ENCODE measurements at places on chromosomes 6 and 20.

DNA sequence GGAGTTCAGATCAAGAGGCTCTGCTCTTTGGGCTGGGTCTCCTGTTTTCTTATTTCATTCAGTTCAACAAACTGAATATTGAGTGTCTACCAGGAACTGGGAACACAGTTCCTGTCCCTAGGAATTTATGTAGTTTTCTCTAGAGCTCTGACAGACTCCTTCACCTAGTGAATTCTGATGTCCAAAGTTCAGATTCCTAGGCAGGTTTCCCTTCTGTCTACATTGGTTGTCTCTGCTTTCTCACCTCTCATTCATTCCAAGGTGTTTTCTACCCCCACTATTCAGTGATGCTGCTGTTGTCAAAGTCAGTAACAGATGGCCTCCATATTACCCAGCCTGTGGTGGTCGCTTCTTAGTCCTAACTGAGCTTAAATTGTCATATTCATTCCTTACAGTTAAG is 4.4 kb downstream of the SMIM13 start:
- DNase-seq: no peak

DNA sequence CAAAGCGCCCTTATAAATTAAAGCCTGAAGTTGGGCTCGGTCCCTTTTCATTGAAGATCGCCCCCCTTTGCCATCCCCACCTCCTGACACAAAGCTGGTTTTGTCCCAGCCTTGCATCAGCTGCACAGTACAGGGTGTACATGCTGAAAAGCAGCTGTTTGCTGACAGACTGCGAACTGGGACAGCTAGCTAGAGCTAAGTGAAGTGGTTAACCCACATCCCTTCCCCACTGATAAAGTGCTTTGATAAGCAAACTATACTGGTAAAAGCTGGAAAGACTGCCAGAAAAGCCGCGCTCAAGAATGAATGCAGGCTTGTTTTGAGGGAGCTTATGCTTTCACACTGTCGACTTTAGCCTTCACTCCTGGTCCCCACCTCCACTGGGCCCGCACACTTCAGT is 207.3 kb downstream of the GMDS start:
- DNase-seq: no peak

DNA sequence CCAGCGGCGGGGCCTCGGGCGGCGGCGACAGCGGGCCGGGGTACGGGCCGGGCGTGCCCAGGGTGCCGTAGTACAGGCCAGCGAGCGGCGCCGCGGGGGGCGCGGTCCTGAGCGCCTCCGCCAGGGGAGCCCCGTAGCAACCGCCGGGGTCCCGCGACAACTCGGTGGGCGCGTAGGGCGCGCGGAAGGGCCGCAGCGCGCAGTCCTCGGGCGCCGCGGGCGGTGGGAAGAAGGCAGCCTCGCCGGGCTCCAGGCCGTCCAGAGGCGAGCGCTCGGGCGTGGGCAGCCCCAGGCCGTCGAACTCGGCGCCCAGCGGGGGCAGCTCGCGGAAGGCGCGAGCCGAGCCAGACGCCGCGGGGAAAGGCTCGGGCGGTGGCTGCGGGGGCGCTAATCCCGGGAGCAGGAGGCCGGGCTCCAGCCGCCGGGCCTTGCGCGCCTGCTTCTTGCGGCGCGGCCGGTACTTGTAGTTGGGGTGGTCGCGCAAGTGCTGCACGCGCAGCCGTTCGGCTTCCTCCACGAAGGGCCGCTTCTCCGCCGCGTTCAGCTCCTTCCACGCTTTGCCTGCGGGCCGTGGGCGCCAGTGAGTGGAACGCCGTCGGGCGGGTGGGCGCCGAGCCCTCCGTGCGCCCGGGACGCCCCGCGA is 916 bp downstream of the SOX18 start:
- no peak for DNase-seq

- DNase-seq: no peak
These were observed 118.4 kb downstream of the JPH2 start for GRCh38 chr20:44068316-44069201.

GRCh38 chr20:20732641-20733040 is 20.2 kb upstream of the RALGAPA2 start:
- DNase-seq: no peak

DNA sequence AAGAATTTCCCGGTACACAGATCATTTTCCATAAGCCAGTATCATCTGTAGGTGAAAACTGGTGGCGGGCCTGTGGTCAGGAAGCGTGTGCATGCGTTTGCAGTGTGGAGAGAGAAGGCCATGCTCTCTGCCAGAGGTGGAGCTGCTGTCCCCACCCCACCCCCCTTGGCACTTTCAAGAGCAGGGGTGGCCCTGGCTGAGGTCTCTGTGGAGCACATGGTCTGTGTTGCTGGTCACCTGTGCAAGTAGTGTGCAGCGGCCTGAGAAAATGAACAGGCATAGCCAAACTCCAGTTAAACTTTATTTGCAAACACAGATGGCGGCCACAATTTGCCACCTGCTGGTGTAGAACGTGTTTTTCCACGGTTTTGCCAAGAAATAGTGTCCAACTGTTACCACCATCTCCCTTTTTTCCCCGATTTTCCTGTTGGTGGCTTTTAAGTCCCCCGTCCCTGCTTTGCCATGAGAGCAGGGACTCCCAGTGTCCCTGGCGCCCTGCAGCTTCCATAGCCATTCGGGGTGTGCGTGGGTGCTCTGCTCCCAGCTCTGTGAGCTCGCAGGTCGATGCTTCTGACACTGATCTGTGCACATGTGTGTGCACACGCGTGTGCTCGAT is 2.5 kb downstream of the ADRM1 start:
- no peak for DNase-seq

- DNase-seq: no peak
These were observed 158.3 kb downstream of the DOK5 start for GRCh38 chr20:54633374-54634355.

DNA sequence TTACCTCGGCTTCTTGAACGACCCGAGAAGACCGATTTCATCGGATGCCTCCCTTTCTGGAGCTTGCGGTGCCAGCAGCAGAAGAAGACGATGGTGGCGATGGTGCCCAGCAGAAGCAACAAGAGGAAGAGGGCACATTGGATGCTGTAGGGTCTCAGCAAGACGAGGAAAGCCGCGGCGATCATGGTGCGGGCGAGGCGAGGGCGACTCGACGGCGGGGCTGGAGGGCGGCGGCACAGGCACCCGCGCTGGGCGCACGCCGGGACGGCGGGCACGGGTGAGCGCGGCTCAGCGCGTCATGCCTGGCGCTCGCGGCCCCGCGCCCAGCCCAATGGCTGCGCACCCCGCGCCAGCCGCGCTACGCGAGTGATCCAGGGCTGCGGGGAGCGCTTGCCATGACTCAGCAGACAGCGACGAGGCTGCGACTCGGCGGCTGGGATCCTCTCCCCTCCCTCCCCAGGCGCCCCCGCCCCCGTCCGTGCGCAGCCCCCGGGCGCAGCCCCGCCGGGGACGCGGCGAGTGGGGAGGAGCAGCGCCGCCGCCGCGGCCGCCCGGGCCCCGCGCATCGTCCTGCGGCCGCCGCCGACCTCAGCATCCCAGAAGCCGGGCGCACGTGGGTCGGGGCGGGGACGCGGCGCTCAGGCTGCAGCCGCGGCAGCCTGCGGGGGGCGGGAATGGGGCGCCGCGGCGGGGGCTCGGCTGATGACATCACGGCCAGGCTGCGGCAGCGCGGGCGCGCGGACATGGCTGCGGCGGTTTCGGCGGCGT is at the start of gene BEND6:
TSS of gene BEND6 (plus strand) at position 705 of the 768 bp plus-strand sequence. CDS start 26,704 bp downstream, outside the sequence.
- DNase-seq: no peak

DNA sequence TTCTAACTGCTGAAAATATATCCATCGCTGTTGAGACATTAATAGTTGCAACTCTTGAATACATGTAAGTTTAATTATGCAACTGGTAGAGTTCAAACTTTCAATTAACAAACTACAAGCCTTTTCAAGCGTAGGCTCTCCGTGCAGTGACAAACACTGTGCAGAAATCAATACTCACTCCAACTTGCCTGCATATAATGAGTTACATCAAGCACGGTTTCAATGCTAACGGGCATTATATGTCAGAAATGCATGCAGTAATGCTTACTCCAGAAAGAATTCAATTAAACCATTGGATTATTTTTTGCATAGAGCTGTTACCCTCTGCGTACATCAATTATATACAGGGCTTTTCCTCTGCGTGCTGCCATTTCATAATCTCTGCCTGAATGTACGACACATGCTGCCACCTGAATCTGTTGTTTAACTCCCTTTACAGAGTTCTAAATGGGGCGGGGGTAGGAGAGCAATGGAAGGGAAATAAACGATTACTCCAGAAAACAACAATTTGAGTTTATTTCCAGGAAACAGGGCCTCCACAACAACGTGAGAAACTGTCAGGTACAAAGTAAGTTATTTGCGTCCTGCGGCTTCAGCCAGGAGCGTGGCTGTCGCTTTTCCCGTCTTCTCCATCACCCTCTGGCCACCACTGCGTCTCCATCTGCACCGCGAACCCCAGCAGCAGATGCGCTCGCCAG is 1.8 kb downstream of the PTPRK start:
- no peak for DNase-seq

DNA sequence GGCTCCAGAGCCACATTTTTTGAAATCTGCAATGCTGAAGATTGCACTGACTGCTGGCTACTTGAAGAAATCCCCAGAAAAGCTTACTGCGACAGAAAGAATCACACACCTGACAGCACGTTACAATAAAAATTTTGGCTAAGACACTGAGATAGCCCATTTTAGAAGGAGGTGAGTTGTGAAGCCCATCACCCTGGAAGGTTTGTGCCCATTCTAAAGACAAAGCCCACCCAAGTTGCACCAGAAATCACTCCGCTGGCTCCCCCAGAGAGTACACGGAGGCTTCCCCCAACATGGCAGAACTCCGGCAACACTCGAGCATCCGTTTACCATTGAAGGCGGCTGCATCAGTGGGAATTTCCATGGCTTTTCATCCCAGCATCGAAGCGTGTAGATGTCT is 29.4 kb downstream of the LPA start:
- no peak for DNase-seq

DNA sequence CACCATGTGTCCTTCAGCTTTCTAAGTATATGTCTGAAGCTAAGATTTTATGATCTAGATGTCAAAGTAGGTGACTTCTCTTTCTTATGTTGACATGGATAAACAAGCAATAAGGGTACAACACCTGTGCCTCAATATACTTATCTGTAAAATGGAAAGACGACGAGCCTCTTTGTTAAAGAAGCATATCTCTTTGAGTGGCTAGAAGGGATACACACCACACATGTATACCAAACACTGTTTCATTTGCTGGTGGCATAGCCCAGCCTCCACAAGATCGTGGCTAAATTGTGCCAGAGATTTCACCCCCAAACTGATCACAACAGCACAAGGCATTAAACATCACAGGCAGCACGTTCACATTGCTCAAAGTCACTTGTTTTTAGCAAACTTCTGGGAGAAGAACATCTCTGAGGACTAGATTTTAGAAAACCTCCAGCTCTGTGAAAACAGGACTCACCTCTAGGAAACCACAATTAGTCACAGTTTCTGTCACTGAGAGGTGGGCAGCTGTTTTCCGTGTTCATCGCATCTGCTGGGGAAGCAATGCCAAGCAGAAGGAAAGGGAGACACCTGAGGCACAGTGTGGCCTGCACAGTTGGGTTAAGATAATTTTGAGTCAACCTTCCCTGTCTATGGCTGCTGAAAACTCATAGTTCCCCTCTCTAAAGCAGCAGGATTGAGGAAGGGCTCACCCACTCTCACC is 263.0 kb upstream of the PLCB4 start:
- no peak for DNase-seq

DNA sequence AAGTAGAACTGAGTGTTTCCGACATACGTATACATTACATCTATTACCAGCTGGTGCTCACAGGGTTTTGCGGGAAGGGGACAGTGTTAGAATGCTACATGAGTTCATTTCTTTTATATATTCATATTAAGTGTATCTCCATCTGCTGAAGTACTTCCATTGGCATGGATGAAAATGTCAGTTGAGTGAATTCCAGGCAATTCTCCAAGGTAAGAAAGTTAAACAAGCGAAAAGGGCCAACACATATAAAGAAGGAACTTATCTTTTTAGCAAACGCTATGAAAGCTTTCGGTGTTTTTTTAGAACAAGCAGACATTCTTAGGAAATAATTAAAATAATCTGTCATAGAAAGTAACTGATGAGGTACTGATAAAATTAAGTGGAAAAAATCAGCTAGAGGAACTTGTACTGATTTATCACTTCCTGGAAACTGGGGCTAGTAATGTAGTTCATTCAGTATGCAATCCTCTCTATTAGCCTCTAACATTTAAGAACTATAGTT is 34.6 kb downstream of the RNF146 start:
- no peak for DNase-seq

DNA sequence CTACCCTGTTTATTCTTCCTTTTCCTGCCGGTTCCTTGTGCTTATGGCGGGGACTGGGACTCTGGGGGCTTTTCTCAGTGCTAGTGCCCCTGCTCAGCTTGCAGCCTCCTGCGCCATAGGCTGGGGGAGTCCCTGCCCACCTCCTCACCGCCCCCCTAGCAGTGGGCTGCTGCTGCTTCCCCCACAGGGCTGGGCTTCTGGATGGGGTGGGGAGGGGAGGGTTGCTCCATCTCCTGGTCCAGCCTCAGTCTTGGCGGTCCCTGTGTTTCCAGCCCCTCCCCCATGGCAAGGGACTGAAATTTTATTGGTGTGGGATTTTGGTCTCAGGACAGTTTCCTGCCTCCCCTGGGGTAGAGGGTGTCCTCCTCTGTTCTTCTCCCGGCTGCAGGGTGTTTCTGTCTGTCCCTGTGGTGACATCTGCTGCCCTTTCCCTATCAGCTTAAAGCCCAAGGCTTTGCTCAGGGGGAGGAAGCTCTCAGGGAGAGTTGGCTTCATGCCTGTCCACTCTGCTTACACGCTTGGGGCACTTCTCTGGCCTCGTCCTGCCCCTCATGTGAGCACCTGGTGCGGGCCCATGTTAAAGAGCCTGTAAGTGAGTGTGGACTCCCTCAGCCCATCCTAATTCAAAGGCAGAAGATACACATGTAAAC is 100.6 kb downstream of the HIVEP1 start:
- DNase-seq: no peak

DNA sequence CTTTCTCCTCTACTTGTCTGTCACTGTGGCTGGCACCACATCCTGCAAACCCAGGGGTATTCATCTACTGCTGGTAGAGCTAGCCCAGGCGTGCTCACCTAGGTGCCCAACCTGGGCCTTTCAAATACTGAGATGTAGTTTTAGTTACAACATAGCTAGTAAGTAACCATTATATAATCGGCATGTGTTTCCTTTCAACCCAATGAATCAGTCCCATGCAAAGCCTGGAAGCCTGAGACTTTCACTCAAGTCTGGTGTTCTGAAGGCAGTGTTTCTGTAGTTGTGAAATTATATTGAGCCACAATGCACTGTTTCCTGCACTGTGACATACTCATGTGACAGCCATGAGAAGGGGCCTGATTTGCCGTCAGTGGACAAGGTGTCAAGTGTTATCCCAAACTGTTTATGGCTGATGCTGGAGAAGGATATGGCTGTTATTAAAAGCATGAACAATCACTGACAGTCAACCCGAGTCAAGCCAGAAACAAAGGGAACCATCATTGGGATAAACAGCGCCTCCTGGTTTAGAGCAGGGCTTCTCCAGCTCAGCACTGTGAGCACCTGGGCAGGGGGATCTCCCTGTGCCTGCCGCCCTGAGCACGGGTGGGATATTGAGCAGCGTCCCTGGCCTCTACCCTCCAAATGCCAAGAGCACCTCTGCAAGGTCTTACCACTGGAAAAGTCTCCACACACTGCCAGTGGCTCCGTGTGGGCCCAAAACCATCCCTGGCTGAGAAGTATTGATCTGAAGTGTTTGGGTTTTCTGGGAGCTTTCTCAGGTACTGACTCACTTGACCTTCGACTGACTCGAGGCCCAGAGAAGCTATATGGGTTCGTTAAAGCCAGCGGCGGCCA is 1.6 kb downstream of the PSMA7 start:
- no peak for DNase-seq

GRCh38 chr6:122839472-122839871 is 50.4 kb downstream of the SMPDL3A start:
- DNase-seq: peak; percentile 30

GRCh38 chr6:159252955-159253508 is 83.8 kb downstream of the FNDC1 start:
- DNase-seq: no peak

- no peak for DNase-seq
These were observed 593.0 kb upstream of the CITED2 start for GRCh38 chr6:139967497-139967896.
